Inflammatory macrophage treated with lipopolysaccharide for 1 hour (primary cell): ENCODE measurements at places on chromosomes 7 and 10.

- no peak for DNase-seq
These were observed 46.3 kb upstream of the DMBT1 start for GRCh38 chr10:122514045-122514840.

GRCh38 chr10:132283604-132284382, 24.0 kb downstream of the STK32C start:
- DNase-seq = no peak

GRCh38 chr10:121453160-121453559, 145.1 kb downstream of the FGFR2 start:
- DNase-seq = no peak

- no peak for DNase-seq
These were observed 20.5 kb downstream of the DKK1 start for GRCh38 chr10:52334595-52334994.

GRCh38 chr7:151687523-151688235, 168.0 kb upstream of the RHEB start:
- DNase-seq = no peak

- DNase-seq = no peak
These were observed 93.1 kb upstream of the NAMPT start for GRCh38 chr7:106377847-106378361.

DNA sequence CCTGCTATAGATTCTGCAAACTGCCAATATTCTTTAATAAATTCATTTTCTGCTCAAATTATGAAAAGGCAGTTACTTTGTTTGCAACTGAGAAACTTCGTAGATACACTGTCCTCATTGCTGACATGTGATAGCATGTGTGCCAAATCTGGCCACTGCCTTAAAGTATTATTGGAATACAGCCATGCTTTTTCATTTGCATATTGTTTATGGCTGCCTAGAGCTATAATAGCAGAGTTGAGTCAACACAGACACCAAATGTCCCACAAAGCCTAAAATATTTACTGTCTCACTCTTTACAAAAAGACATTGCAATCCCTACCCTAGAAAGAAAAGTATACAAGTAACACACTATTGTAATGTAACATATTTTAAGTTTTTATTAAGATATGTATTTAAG, 647.4 kb downstream of the XPNPEP1 start:
- no peak for DNase-seq
